Transverse colon (tissue), 4 donors: ENCODE measurements at places on chromosomes 5 and 9. TPM values are rescaled to one million over a fixed set of nuclear protein-coding genes. Genes with fewer than 3 reads are reported as not detected.

- no peak for DNase-seq
- no peaks in the 10 kb centered on the region for H3K36me3 ChIP-seq
- no peaks in the 10 kb centered on the region for H3K27me3 ChIP-seq
- no peak overlapping the region for H3K27ac ChIP-seq
Measured at GRCh38 chr5:59673438-59674058, 220.0 kb downstream of the PDE4D start.

- no peak overlapping the region for H3K27ac ChIP-seq
- H3K4me3 ChIP-seq = peak overlapping the region; percentile 96
- no peaks in the 10 kb centered on the region for H3K36me3 ChIP-seq
- DNase-seq = no peak
Measured at GRCh38 chr9:5631026-5631425, 2.1 kb downstream of the RIC1 start.

Gene PTGR1
- total RNA-seq = 74.3 TPM

Gene SLC25A2
- not detected for total RNA-seq

DNA sequence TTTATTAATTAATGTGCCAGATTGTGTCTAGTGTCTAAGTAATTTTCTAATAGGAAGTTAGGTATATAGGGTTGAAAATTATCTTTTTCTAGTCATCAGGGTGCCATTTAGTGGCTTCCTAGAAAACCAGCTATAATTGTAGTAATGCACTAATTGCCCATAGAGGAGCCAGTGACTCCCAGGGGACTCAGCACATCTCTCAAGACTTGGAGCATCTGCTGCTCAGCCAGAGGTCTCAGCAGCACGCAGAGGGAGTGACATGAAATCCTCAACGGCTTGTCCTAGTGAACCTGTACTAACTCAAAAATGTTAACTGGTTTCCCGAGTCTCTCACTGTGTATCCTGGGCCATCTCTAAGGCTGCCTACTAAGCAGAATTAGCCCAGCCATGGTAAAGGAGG lies 78.2 kb upstream of the MAN2A1 start:
- no peaks in the 10 kb centered on the region for H3K36me3 ChIP-seq
- no peak for DNase-seq
- H3K27me3 ChIP-seq = no peaks in the 10 kb centered on the region
- no peaks in the 10 kb centered on the region for H3K4me1 ChIP-seq

- H3K4me3 ChIP-seq = no peak overlapping the region
- no peak overlapping the region for H3K27ac ChIP-seq
- no peaks in the 10 kb centered on the region for H3K36me3 ChIP-seq
- DNase-seq = no peak
Measured at GRCh38 chr5:66896171-66896570, 300.0 kb downstream of the MAST4 start.
